Bronchial smooth muscle cell (primary cell): ENCODE measurements at places on chromosomes 2 and 18. TPM values are rescaled to one million over a fixed set of nuclear protein-coding genes. Genes with fewer than 3 reads are reported as not detected.

DNAJC10 gene
- 70.1 and 75.6 TPM in 2 replicates for total RNA-seq

ANKRD62 gene
- not detected in 2 replicates for total RNA-seq

SLC11A1 gene
- 0.16 and 0.26 TPM in 2 replicates for total RNA-seq

GALM gene
- total RNA-seq: 40.5 and 57.5 TPM in 2 replicates

ACP1 gene
- total RNA-seq: 82.3 and 103 TPM in 2 replicates

TUBA3E gene
- total RNA-seq: not detected in 2 replicates

RIT2 gene
- not detected in 2 replicates for total RNA-seq

ANKRD23 gene
- total RNA-seq: 0.95 and 1.6 TPM in 2 replicates

ITGAV gene
- 117 and 210 TPM in 2 replicates for total RNA-seq

DNAJC5G gene
- total RNA-seq: not detected in 2 replicates

GTF2A1L gene
- total RNA-seq: 0.69 and 0.95 TPM in 2 replicates

LYG2 gene
- total RNA-seq: not detected in 2 replicates

CIB4 gene
- not detected in 2 replicates for total RNA-seq

HTR2B gene
- 11.7 and 13.4 TPM in 2 replicates for total RNA-seq

KLHL14 gene
- not detected in 2 replicates for total RNA-seq

LDLRAD4 gene
- 0.16 TPM in 1 of 2 replicates, not detected in the other for total RNA-seq

RTP5 gene
- total RNA-seq: not detected in 2 replicates

HOXD10 gene
- total RNA-seq: not detected in 2 replicates

VIT gene
- 1.3 and 10.0 TPM in 2 replicates for total RNA-seq

PLGLB1 gene
- total RNA-seq: 0.32 TPM in 1 of 2 replicates, not detected in the other

AKAIN1 gene
- not detected in 2 replicates for total RNA-seq

GPR55 gene
- not detected in 2 replicates for total RNA-seq

ONECUT2 gene
- under 0.01 TPM in 1 of 2 replicates, not detected in the other for total RNA-seq

CGREF1 gene
- 0.69 and 0.79 TPM in 2 replicates for total RNA-seq

GPR45 gene
- not detected in 2 replicates for total RNA-seq

TRIM54 gene
- total RNA-seq: 0.09 TPM in 1 of 2 replicates, not detected in the other

MIB1 gene
- total RNA-seq: 50.0 and 78.3 TPM in 2 replicates

EGR4 gene
- total RNA-seq: under 0.01 TPM in 1 of 2 replicates, not detected in the other

TEKT4 gene
- not detected in 2 replicates for total RNA-seq

DES gene
- total RNA-seq: 2.4 and 2.7 TPM in 2 replicates

IL36B gene
- total RNA-seq: not detected in 2 replicates

NDUFB3 gene
- 121 and 146 TPM in 2 replicates for total RNA-seq

DPP4 gene
- total RNA-seq: 41.4 and 48.4 TPM in 2 replicates
